ENCODE measurements at places on chromosomes 4 and X. TPM values are rescaled to one million over a fixed set of nuclear protein-coding genes. Genes with fewer than 3 reads are reported as not detected.

Gene KLB
- 0.64 TPM for total RNA-seq

Gene RAI2
- 4.8 TPM for total RNA-seq

Gene BEND4
- 0.19 TPM for total RNA-seq

Gene ATOH1
- total RNA-seq = 73.7 TPM

Gene GATA1
- 0.77 TPM for total RNA-seq

Gene RHOXF1
- total RNA-seq = 0.45 TPM

- no peak for DNase-seq
- H3K4me3 ChIP-seq = no peak overlapping the region
- H3K27ac ChIP-seq = no peak overlapping the region
- H3K27me3 ChIP-seq = no peaks in the 10 kb centered on the region
These were observed 11.7 kb downstream of the MORF4L2 start for GRCh38 chrX:103674531-103675454.

DNA sequence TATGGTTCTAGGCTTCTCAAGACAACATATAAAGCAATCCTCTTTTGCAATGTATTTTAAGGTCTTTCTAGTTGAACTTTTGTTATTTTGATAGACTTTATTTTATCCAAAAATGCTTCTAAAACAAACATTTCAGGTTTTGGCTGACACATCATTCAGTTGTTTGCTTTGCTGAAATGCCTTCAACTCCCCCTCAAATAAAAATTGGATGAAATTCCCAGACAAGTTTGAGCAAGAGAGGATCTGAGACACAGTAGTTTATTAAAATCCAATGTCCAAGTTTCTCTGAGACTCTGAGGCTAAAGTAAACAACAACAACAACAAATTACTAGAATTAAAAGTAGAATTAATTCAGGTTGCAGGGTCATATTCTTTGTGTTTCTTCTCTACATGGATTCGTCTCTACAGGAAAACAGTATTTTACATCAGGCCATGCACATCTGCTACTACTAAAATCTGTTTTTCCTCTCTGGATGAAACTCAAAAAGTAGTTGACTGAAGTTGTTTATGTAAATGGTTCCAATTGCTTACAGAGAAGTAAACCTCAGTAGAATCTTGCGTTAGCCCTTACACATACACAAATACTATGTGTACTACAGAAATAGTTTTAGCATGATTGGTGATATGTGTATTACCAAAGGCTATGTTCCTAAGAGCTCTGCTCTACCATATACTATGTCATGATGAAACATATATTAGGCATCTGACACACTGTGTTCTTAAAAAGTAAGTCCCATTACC, 64.9 kb downstream of the PRSS12 start:
- no peaks in the 10 kb centered on the region for H3K27me3 ChIP-seq
- no peaks in the 10 kb centered on the region for H3K4me1 ChIP-seq

- no peak overlapping the region for H3K4me3 ChIP-seq
- no peaks in the 10 kb centered on the region for H3K36me3 ChIP-seq
- no peak overlapping the region for H3K27ac ChIP-seq
- no peaks in the 10 kb centered on the region for H3K27me3 ChIP-seq
- no peaks in the 10 kb centered on the region for H3K4me1 ChIP-seq
These were observed 259.7 kb downstream of the NKX6-1 start for GRCh38 chr4:84239278-84239845.

- H3K36me3 ChIP-seq = no peaks in the 10 kb centered on the region
- H3K4me1 ChIP-seq = peaks cover 10% of the 10 kb centered on the region
- no peak overlapping the region for H3K4me3 ChIP-seq
These were observed 15.1 kb downstream of the LNX1 start for GRCh38 chr4:53576071-53576617.

- H3K27me3 ChIP-seq = no peaks in the 10 kb centered on the region
- DNase-seq = peak; percentile 50
- H3K36me3 ChIP-seq = no peaks in the 10 kb centered on the region
- H3K4me3 ChIP-seq = no peak overlapping the region
- no peaks in the 10 kb centered on the region for H3K4me1 ChIP-seq
These were observed 46.4 kb downstream of the PAGE2 start for GRCh38 chrX:55135171-55135570.

GRCh38 chr4:42310358-42310757, 86.9 kb upstream of the SHISA3 start:
- H3K27ac ChIP-seq = no peak overlapping the region
- no peak for DNase-seq
- no peak overlapping the region for H3K4me3 ChIP-seq
- H3K27me3 ChIP-seq = no peaks in the 10 kb centered on the region

DNA sequence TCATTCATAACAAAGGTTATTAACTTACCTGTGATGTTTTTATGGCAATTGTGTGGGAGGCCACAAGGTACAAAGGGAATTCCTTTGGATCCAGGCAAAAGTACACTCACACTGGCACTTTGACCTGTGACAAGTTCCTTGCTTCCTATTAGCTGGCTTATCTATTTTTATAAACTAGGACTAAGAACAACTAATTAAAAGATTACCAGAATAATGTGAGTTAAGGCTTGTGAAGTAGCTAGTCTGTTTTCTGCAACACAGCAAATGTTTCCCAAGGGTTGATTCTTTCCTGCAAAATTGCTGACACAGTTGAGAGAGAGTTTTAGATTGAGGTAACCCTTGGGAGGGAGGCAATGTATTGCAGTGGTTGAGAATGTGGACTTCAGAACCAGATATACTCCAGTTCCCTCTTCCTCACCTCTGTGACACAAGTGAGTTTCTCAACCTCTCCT, 107.9 kb downstream of the CPEB2 start:
- no peaks in the 10 kb centered on the region for H3K4me1 ChIP-seq
- no peak overlapping the region for H3K27ac ChIP-seq
- no peaks in the 10 kb centered on the region for H3K27me3 ChIP-seq
- no peaks in the 10 kb centered on the region for H3K36me3 ChIP-seq

DNA sequence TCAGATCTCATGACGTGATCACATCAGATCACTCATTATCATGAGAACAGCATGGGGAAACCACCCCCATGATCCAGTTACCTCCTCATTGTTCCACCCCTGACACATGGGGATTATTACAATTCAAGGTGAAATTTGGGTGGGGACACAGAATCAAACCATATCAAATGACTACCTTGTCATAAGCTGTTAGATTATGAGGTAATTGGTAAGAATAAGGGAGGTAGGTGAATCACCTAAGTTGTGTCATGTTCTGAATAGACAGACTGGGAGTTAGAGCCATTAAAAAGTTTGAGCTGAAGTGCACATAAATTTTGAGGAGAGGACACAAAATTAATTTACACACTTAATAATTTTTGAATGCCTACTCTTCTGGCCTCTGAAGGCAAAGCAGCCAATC, 24.7 kb downstream of the SLC9B1 start:
- H3K4me1 ChIP-seq = no peaks in the 10 kb centered on the region
- H3K36me3 ChIP-seq = no peaks in the 10 kb centered on the region
- H3K4me3 ChIP-seq = no peak overlapping the region
- no peak overlapping the region for H3K27ac ChIP-seq
- no peak for DNase-seq
- H3K27me3 ChIP-seq = no peaks in the 10 kb centered on the region

GRCh38 chr4:46524751-46525150, 134.8 kb upstream of the GABRA2 start:
- H3K27ac ChIP-seq = no peak overlapping the region
- no peaks in the 10 kb centered on the region for H3K36me3 ChIP-seq
- no peaks in the 10 kb centered on the region for H3K27me3 ChIP-seq
